NCI-H1105 (cell line): ENCODE measurements at places on chromosomes 2 and 18.

DNA sequence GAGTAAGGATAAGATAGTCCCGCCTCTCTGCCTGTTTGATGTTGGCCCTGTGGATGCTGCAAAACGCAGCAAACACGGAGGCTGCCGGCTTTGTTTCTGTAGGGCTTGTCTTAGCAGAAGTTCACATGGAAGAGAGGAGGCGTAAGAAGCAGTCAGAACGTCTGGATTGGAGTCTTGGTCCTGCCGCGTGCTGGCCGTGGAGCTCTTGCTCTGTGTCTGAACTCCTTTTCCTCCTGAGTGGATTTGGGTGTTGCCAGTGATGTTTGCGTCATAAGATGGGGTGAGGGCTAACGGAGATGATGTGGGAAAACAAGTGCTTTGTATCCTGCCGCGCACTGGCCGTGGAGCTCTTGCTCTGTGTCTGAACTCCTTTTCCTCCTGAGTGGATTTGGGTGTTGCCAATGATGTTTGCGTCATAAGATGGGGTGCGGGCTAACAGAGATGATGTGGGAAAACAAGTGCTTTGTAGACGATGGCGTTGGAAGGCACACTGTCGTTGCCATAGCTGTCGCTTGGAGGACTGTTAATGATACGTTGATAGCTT lies 240.9 kb downstream of the AGAP1 start:
- DNase-seq: no peak

- no peak for DNase-seq
Observed at GRCh38 chr18:49226243-49227000, 234.0 kb downstream of the DYM start.

DNA sequence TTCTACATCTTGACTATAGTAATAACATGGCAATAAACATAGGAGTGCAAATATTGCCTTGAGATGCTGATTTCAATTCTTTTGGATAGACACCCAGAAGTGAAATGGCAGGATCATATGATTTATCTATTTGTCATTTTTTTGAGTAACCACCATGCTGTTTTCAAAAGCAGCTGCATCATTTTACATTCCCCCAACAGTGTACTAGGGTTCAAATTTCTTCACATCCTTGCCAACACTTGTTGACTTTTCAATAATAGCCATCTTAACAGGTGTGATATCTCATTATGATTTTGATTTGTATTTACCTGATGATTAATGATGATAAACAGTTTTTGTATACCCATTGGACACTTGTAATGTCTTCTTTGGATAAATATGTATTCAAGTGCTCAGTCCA lies 90.8 kb downstream of the STRADB start:
- no peak for DNase-seq

DNA sequence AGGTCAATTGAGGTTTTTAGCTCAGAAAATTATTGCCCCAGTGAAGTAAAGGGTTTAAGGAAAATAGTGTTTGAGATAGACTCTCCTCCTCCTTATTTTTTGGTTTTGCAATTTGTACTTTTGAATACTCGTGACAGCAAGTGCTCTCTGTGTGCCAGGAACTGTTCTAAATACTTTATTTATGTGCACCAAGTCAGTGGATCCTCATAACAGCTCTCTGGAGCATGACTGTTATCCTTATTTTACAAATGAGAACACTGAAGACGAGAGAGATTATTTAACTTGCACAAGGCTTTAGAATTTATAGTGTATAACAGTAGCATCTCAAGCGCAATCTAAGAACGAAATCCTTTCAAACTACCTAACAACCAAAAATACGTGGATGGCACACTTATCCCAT lies 24.7 kb downstream of the BABAM2 start:
- no peak for DNase-seq

DNA sequence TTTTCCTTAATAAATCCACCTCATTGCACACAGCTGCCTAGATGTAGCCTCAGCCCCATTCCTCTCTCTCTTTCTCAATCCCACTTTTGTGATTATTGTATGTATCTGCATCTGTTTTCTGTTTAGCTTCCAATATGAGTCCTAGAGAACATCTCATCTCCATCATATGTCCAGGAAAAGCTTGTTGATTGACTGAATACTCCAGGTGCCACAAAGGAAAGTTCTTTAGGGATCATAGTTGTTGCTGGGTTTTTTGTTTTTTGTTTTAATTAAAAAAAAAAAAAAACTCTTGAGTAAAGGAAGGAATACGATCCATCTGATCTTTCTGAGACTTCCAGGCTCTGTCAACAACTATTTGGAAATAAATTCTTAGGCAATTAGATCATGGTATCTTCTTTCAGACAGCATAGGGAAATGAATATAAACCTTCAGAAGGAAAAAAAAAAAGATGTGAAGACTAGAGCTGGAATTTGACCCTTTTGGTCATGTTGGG lies 42.5 kb downstream of the KIAA2012 start:
- DNase-seq: no peak

DNA sequence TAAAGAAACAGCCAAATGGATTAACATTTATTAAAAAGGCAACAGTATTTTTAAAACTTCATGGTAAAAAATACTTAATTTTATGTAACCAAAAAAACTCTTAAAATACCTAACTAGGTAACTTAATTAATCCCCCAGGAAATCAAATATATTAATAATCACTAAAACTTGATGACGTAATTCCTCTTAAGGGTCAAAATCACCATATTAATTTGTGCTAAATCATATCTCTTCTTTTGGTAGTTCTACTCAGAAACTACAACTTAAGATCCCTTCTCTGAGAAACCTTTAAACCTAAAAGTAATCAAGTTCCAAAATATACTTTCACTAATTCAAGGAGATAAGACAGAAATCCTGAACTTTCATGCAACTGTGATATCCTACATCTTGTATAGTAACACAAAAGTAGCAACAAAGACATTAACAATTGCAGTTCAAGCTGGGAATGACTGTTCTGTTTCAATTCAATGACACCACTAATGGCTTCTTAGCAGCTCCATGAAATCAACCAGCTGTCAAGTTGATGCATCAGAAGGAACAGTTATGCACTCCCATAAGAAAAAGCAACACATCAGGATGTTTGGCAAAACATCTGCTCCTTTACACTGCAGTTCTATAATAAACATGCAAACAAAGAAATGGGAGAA lies 4.0 kb downstream of the BAZ2B start:
- DNase-seq: peak; percentile 37
